Vagina (tissue), 2 donors: ENCODE measurements at places on chromosomes 3 and 15. TPM values are rescaled to one million over a fixed set of nuclear protein-coding genes. Genes with fewer than 3 reads are reported as not detected.

DNA sequence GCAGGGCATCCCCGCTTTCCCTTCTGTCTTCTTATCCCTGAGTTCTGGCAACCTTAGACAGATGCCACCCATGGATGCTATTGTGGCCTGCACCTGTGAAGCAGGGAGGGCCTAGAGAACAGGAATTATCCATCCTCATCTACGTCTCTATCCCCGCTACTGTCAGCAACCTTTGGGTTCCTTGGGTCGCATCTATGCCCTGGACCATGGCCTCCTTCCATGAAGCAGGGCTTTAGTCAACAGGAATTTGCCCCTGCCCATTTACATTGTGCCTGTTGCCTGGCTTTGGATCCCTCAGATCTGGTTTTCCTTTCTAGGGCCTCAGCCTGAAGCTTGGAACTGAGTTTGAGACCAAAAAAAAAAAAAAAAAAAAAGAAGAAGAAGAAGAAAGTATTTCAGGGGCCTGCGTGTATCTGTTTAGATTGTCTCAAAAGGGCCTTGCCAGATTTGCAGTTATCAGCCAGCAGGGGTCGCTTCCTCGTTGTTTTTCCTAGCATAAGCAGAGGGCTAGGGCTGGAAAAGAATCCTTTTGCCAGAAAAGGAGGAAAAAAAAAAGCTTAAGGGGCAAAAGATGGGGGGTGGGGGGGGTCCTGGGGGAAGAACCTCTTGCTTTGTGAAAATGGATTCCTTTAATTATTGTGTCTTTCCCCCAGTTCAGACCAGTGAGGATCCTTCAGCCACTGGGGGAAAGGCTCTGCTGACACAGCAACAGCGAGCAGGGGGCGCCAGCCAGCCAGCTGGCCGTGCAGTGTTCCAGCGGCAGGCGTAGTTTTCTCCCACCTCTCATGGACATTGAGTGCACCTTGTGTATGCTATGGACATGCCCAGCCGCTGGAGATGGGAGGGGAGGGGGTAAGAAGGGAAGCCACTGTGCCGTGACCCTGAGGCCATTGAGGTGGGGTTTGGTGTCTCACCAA is 65.7 kb upstream of the ALDH1L1 start:
- no peaks in the 10 kb centered on the region for H3K4me1 ChIP-seq
- no peak overlapping the region for H3K27ac ChIP-seq
- no peaks in the 10 kb centered on the region for H3K27me3 ChIP-seq
- H3K36me3 ChIP-seq: no peaks in the 10 kb centered on the region
- no peak overlapping the region for H3K4me3 ChIP-seq
- no peak for DNase-seq

- H3K4me1 ChIP-seq: no peaks in the 10 kb centered on the region
- no peak overlapping the region for H3K27ac ChIP-seq
- no peak overlapping the region for H3K4me3 ChIP-seq
- no peak for DNase-seq
Measured at GRCh38 chr3:59006634-59007517, 42.9 kb downstream of the CFAP20DC start.

DNA sequence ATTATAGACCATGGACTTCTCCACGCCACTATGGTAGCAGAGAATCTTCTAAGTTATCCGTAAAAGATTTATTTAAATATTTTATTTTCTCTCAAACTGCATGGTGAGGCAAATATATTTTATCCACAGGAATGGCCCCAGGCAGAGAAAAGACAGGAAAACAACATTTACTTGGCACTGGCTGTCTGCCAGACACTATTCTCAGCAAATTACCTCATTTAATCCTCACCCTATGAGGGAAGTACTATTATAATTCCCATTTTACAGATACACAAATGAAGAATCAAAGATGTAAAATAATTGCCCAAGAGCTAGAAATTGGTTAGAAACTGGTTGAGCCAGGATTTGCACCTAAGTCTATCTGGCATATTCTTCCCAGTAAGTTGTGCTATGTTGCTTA is 361.4 kb upstream of the IL12A start:
- no peaks in the 10 kb centered on the region for H3K27me3 ChIP-seq
- H3K27ac ChIP-seq: no peak overlapping the region
- no peak for DNase-seq
- no peaks in the 10 kb centered on the region for H3K36me3 ChIP-seq
- no peaks in the 10 kb centered on the region for H3K4me1 ChIP-seq

- H3K4me3 ChIP-seq: no peak overlapping the region
- H3K36me3 ChIP-seq: no peaks in the 10 kb centered on the region
- no peaks in the 10 kb centered on the region for H3K4me1 ChIP-seq
- H3K27me3 ChIP-seq: no peaks in the 10 kb centered on the region
Measured at GRCh38 chr3:197578376-197578775, 22.6 kb upstream of the BDH1 start.

- no peak overlapping the region for H3K27ac ChIP-seq
- H3K4me3 ChIP-seq: no peak overlapping the region
- no peaks in the 10 kb centered on the region for H3K4me1 ChIP-seq
- DNase-seq: no peak
- no peaks in the 10 kb centered on the region for H3K27me3 ChIP-seq
Measured at GRCh38 chr3:184085389-184085852, 11.4 kb upstream of the HTR3E start.

DNA sequence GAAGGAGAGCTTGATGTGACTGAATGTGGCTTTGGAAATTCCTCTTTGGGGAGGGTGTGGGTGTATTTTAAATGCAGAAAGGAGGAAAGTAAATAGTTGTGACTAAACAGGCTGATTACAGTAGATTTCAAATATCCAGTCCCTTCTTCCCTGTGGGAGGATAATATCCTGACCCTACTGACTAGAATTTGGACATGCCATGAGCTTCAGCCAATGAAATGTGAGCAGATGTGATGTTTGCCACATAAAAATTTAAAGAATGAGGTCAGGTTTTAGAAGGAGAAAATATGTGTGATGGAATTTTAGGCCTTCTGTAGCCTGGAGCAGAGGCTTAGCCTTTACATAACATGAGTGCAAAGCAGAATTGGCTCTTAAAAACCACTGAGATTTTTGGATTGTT is 1218.9 kb downstream of the ROBO2 start:
- H3K27ac ChIP-seq: no peak overlapping the region
- H3K36me3 ChIP-seq: no peaks in the 10 kb centered on the region
- H3K4me1 ChIP-seq: no peaks in the 10 kb centered on the region
- no peaks in the 10 kb centered on the region for H3K27me3 ChIP-seq
- H3K4me3 ChIP-seq: no peak overlapping the region

- no peak overlapping the region for H3K27ac ChIP-seq
- no peaks in the 10 kb centered on the region for H3K27me3 ChIP-seq
- no peak overlapping the region for H3K4me3 ChIP-seq
- peaks cover 7% of the 10 kb centered on the region for H3K4me1 ChIP-seq
- no peak for DNase-seq
Measured at GRCh38 chr3:24119321-24119751, 174.2 kb downstream of the NR1D2 start.

- H3K27ac ChIP-seq: no peak overlapping the region
- no peaks in the 10 kb centered on the region for H3K27me3 ChIP-seq
- no peaks in the 10 kb centered on the region for H3K36me3 ChIP-seq
Measured at GRCh38 chr3:46318207-46318927, 35.5 kb upstream of the CCR2 start.

- no peak overlapping the region for H3K4me3 ChIP-seq
- no peak overlapping the region for H3K27ac ChIP-seq
- no peaks in the 10 kb centered on the region for H3K36me3 ChIP-seq
Measured at GRCh38 chr3:149895339-149895738, 75.4 kb downstream of the PFN2 start.

- H3K36me3 ChIP-seq: no peaks in the 10 kb centered on the region
- H3K27me3 ChIP-seq: no peaks in the 10 kb centered on the region
- H3K27ac ChIP-seq: no peak overlapping the region
- H3K4me3 ChIP-seq: no peak overlapping the region
- no peaks in the 10 kb centered on the region for H3K4me1 ChIP-seq
Measured at GRCh38 chr3:514192-514591, 317.6 kb downstream of the CHL1 start.

DNA sequence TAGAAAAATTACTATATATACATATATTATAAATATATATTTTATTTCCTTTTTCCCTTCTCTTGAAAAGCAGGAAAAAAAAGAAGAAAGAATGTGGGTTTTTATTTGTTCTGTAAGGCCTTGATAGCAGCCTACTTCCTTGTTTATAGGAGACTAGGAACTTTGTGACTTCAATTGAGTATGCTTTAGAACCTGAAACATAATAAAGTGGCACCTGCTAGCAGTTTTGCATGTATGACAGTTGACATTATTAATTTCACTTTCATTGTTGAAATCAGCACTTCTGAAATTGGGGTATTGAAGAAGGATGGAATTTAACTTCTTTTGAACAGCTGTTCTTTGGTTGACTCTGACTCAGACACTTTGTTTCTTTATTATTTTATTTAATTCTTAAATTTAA is 56.9 kb downstream of the GLCE start:
- H3K4me1 ChIP-seq: no peaks in the 10 kb centered on the region
- H3K4me3 ChIP-seq: no peak overlapping the region
- no peaks in the 10 kb centered on the region for H3K27me3 ChIP-seq
- no peaks in the 10 kb centered on the region for H3K36me3 ChIP-seq
- no peak overlapping the region for H3K27ac ChIP-seq

GRCh38 chr3:100047455-100048141 is 66.7 kb downstream of the FILIP1L start:
- peak overlapping the region; percentile 18 for H3K4me3 ChIP-seq
- peak overlapping the region; percentile 68 for H3K27ac ChIP-seq
- no peaks in the 10 kb centered on the region for H3K27me3 ChIP-seq
- no peaks in the 10 kb centered on the region for H3K36me3 ChIP-seq
- no peak for DNase-seq

GRCh38 chr3:150602426-150603152 is 532 bp upstream of the SELENOT start:
- H3K4me1 ChIP-seq: peaks cover 43% of the 10 kb centered on the region
- DNase-seq: no peak
- no peaks in the 10 kb centered on the region for H3K27me3 ChIP-seq
- peak overlapping the region; percentile 97 for H3K27ac ChIP-seq
- no peaks in the 10 kb centered on the region for H3K36me3 ChIP-seq

- no peak overlapping the region for H3K4me3 ChIP-seq
- no peaks in the 10 kb centered on the region for H3K27me3 ChIP-seq
Measured at GRCh38 chr15:89461386-89461785, 35.0 kb downstream of the RHCG start.

DNA sequence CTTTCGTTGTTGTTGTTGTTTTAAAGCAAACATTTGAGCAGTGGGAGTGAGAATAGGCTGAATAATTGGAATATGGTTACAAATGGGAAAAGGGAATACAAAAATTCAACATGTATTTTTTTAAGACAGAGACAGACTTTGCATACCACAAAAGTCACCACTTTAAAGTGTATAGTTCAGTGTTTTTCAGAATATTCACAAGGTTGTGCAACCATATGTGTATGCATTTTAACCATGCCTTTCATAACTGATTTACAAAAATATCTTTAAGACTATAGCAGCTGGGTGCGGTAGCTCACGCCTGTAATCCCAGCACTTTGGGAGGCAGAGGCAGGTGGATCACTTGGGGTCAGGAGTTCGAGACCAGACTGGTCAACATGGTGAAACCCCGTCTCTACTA is 41.3 kb downstream of the EHHADH start:
- H3K36me3 ChIP-seq: no peaks in the 10 kb centered on the region
- no peaks in the 10 kb centered on the region for H3K4me1 ChIP-seq
- no peak for DNase-seq
- H3K27ac ChIP-seq: no peak overlapping the region
- H3K27me3 ChIP-seq: no peaks in the 10 kb centered on the region

DNA sequence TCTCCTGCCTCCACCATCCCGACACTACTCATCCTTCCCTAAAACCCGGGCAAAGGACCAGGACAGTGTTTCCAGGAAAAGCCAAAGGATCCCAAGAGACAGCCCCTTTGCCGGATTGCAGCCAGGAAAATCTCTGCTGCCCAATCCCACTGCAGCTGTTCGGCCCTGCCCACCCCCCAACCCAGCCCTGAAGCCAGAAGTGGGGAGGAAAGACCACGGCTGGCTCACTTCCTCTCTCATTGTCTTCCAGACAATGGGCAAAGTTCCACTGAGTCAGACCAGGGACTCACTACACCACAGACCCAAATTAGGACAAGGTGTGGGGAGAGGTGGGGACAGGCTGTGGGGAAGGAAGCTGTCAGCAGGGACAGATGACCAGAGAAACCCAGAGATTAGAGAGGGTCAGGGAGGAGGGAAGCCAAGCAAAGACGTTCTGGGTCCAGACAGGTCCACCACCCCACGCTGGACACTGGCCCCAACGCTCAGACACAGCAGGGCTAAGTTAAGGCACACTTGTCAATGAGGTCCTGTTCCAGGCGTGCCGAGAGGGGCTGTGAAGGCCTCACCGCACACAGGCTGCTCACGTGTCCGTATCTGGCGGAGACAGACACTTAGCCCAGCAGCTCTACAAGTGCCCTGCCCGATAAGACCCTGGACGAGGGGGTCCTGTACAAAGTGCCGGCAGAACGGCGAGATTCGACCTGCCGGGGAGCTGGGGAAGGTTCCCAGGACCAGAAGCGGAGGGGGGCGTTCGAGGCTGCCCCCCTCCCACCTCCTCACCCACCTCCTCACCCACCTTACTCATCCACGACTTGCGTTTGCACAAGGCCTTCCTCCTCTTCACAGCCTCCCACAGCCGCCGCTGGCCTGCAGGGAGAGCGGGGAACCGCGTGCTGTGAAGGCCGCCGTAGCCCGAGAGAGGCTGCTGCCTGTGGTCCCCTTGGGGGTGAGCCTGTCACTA is 21.9 kb downstream of the TNK2 start:
- H3K4me1 ChIP-seq: peaks cover 8% of the 10 kb centered on the region
- DNase-seq: no peak
- no peaks in the 10 kb centered on the region for H3K27me3 ChIP-seq
- no peak overlapping the region for H3K27ac ChIP-seq
- H3K36me3 ChIP-seq: peaks cover 44% of the 10 kb centered on the region
- no peak overlapping the region for H3K4me3 ChIP-seq

- no peaks in the 10 kb centered on the region for H3K4me1 ChIP-seq
- no peak overlapping the region for H3K4me3 ChIP-seq
- no peak overlapping the region for H3K27ac ChIP-seq
Measured at GRCh38 chr15:87207990-87208580, 1048.5 kb downstream of the NTRK3 start.

- no peak overlapping the region for H3K4me3 ChIP-seq
- H3K27ac ChIP-seq: no peak overlapping the region
- H3K36me3 ChIP-seq: no peaks in the 10 kb centered on the region
- H3K4me1 ChIP-seq: peaks cover 9% of the 10 kb centered on the region
- DNase-seq: no peak
- H3K27me3 ChIP-seq: no peaks in the 10 kb centered on the region
Measured at GRCh38 chr15:57782731-57783130, 76.2 kb downstream of the POLR2M start.

INSYN1 gene
- total RNA-seq: 5.6 TPM

TTLL13 gene
- not detected for total RNA-seq

TEX55 gene
- total RNA-seq: not detected

PARP15 gene
- total RNA-seq: 5.9 TPM

UBAP1L gene
- 5.4 TPM for total RNA-seq

CD80 gene
- total RNA-seq: not detected

NCEH1 gene
- 7.4 TPM for total RNA-seq

COL8A1 gene
- total RNA-seq: 23.1 TPM

EXD1 gene
- not detected for total RNA-seq

PPP1R14D gene
- not detected for total RNA-seq
